Foreskin keratinocyte (primary cell): ENCODE measurements at places on chromosomes 2 and 18.

- DNase-seq: no peak
These were observed 25.6 kb downstream of the ZNF407 start for GRCh38 chr18:74623047-74623816.

- DNase-seq: no peak
These were observed 54.8 kb downstream of the NTSR2 start for GRCh38 chr2:11615209-11615608.

GRCh38 chr18:9184998-9185613 is 48.5 kb downstream of the ANKRD12 start:
- DNase-seq: no peak

DNA sequence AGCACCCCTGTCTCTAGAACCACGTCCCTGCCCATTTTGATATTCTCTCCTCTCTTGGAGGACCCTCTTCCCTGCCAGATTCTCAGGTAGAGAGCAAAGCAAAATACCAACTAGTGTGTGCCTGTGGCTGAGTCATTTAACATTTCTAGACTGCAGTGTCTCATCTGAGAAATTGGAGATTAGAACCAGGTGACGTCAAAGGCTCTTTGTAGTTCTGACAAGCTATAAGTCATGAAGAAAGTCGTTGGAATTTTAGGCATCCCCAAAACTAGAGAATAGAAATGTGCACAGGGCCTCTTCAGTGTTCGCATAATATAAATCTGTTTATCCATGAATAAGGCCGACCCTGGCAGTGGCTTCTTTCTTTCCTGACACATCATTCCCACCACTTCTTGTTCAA is 74.4 kb upstream of the TANC1 start:
- DNase-seq: peak; percentile 93

DNA sequence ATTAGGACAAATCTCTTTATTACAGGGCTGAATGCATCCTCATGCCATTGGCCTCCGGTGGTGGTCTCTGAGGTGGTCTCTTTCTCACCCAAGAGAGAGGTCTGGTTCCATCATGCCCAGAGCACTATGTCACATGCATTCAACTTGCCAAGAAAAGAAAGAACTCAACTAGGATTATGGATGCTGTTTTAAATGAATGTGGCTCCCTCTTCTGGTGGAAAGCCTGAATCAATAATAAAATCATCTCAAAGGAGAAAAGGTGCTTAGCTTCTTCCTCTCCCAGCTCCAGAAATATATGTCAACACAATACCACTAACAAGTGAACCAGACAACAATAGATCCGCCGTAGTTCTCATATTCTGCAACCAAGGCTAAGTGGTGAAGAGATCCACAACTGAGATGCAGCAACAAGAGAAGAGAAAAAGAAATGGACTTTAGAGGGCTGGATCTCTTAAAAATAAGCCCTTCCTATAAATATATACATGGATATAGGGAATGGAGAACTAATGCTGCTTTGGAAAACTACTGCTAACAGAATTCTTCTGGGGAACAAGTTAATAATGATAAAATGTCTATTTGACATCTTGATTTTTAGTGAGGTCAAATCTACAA is 396.8 kb downstream of the NCKAP5 start:
- DNase-seq: peak; percentile 42

GRCh38 chr2:135986507-135986906 is 1.1 kb upstream of the DARS1 start:
- no peak for DNase-seq
